ENCODE measurements at places on chromosomes 12 and 14.

GRCh38 chr12:47938093-47938492 is 25.3 kb upstream of the TMEM106C start:
- DNase-seq = no peak

DNA sequence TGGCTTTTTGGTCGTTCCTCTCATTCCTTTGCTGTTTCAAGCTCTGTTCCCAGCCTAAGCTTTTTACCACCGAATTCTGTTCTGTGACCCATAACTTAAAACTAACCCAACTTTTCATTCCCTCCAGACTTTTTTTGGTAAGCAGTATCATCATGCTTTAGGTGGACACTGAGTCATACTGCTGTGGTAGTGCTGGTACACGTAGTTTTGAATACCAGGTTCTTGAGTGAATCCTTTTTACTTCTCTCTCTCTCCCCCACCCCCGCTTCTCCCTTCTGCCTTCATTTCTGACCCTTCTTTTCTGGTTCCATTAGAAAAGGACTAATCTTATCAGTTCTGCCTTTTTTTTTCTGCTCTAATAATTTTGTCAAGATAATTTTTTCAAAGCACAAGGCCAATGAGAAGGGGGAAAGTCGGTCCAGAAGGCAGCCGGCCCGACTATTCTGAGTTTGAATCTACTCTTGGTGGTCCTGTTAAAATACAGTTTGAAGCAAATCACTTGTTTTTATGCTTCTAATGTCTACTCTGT is 2.3 kb upstream of the MDM2 start:
- DNase-seq = no peak

- DNase-seq = no peak
Measured at GRCh38 chr12:43237238-43237879, 314.6 kb downstream of the ADAMTS20 start.

- peak; percentile 11 for DNase-seq
Measured at GRCh38 chr14:24481622-24482324, 26.3 kb downstream of the CMA1 start.

GRCh38 chr12:25883026-25883916 is 75.2 kb upstream of the RASSF8 start:
- DNase-seq = no peak

DNA sequence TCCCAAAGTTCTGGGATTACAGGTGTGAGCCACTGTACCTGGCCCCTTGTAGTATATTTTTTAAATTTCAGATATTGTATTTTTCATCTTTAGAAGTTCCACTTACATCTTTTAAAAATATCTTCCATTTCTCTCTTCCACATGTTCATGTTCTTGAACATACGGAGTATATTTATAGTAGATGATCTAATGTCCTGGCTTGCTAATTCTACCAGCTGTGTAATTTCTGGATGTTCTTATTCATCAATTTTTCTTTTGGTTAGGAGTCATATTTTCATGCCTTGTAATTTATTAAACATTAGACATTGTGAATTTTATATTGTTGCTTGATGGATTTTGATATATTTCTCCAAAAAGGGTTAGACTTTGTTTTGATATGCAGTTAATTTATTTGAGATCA is 30.8 kb downstream of the NTN4 start:
- DNase-seq = no peak

GRCh38 chr12:126784328-126784921 is 1482.5 kb upstream of the TMEM132C start:
- peak; percentile 52 for DNase-seq

DNA sequence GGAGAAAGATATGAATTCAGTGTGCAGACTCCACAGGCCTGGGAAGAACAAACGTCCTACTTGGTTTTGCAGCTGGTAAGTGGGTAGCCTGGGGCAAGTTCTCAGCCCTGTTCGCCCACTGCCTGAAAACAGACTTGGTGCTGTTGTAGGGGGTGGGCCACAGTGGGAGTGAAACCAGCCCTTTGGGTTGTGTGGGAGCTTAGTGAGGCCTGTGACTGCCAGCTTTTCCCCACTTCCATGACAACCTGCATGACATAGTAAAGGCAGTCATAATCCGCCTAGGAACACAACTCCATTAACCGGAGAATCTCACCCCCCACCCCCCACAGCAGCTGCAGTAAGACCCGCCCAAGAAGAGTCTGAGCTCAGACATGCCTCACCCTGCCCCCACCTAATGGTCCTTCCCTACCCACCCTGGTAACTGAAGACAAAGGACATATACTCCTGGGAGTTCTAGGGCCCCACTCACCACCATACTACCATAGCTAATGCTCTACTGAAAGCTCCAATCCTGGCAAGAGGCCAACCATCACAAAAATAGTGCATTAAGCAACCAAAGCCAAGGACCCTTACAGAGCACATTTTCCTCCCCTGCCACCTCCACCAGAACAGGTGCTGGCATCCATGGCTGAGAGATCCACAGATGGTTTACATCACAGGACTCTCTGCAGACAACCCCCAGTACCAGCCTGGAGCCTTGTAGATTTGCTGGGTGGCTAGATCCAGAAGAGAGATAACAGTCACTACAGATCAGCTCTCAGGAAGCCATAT is 39.8 kb upstream of the LMNTD1 start:
- no peak for DNase-seq

DNA sequence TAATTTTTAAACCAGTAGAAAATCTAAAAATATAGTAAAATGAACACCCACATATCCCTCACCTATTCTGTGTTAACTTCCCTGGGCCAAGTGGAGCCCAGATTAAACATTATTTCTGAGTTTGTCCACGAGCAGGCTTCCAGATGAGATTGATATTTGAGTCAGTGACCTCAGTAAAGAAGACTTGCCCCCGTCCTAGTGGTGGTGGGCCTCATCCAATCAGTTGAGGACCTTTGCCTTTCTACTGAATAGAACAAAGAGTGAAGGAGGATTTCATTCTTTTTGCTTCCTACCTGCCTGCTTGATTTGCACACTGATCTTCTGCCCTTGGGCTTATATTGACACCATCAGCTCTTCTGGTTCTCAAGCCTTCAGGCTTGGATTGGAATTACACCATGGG is 174.7 kb upstream of the PLEKHG7 start:
- DNase-seq = no peak

DNA sequence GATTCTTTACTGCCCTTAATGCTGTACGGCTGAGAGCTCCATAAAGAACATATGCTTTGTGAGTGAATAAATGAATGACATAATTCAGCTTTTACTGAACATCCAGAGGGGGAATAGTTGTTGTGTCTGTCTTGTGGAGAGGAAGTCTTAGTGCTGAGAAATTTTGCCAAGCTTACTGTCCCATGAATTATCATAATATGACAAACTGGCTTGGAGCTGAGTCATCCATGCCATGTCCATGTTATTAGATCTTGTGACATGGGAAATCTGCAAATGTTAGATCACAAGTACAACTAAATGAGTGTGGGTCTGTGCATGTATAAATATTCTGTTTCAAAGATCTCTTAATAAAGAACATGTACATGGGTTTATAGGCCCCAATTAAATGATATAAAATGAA is 350.4 kb downstream of the BMP4 start:
- DNase-seq = no peak

DNA sequence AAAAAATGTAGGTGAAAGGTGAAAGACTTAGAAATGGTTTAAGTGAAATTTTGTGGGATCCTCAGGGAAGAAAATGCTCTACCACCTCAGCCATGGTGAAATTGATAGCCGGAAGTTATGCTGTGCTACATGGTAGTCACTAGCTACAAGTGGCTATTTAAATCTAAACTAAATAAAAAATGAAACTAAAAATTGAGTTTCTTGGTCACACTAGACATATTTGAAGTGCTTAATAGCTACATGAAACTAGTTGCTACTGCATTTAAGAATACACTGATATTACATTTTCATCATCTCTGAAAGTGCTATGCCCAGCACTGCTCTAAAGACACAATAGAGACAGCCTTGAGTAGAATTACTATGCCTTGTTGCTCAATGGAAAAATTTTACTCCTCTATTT is 10.3 kb upstream of the SLCO1B3 start:
- DNase-seq = no peak

- DNase-seq = peak; percentile 93
Measured at GRCh38 chr12:89733579-89734201, 25.1 kb upstream of the ATP2B1 start.

DNA sequence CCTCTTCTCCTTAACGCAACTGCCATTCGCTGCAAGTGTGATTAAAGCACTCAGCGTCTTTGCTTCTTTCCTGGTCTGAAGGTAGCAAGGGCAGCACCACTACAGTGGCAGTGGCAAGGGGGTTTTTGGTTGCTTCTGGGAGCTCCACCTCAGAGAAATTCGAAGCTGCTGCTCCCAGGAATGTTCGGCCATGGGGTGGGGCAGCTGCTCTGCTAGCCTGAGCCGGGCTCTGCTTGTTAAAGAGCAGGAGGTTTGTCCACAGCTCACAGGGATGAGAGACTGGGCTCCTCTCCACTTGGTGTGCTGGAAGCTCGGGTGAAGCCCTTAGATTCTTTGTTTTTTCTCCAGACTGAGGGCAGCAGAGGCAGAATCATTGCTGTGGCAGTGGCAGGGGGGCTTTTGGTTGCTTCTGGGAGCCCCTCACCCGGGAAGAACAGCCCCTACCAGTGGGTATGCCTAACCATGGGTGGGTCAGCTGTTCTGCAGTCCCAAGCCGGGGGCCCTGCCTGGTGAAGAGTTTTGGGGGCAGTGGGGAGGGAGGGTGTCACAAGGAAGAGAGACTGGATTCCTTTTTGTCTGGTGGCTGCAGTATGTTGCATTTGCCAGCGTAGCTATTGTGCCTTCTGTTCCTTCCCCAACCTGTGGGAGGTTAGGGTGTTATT is 340.2 kb downstream of the AEBP2 start:
- peak; percentile 54 for DNase-seq
